ENCODE measurements at places on chromosomes 3 and 15.

DNA sequence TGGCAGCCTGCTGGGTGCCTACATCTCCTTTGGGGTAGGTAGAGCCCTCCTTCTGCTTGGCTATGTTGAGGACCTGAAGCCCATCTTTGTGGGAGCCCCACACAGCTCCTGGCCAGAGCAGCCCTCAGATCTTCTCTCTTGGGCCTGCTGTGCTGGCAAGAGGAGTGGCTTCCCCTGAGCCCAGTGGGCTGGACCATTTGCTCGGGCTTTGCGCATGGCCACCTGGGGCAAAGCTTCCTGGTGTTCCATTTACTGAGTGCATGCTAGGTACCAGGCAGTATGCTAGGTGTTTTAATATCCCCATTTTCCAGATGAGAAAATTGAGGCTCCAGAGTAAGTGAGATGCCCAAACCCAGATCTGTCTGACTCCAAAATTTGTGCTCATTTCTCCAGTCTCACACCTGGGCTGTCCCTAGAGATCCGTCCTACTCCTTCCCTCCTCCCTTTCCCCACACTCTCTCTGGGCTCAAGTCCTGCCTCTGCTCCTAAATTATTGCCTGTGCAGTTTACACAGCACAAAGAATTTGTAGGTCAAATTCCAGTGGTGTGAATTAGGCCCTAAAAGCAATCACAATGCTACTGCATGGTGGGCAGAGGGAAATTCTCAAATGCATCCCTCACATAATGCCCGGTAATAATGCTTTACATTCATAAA lies 39.7 kb downstream of the SLC28A1 start:
- DNase-seq: no peak

- no peak for DNase-seq
Measured at GRCh38 chr3:121663171-121663847, 2.6 kb upstream of the HCLS1 start.

GRCh38 chr3:108455212-108455705 lies 55.1 kb downstream of the MYH15 start:
- DNase-seq: no peak

DNA sequence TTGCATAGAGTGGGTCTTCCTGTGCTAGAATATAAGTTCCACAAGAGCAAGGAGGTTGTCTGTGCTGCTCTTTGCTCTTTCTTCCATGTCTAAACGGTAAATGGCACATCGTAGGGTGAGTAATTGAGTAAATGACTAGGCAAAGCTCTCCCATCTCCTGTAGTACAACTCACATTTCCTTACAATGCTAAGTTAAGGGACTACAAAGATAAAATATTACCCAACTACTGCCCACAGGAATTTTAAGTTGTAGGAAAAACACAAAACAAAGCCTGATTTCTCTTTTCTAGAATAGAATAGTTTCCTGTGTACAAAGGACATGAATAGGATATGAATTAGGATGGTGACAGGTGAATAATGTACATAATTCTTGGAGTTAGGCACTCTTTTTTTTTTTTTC lies 19.9 kb upstream of the LRIG1 start:
- DNase-seq: no peak

DNA sequence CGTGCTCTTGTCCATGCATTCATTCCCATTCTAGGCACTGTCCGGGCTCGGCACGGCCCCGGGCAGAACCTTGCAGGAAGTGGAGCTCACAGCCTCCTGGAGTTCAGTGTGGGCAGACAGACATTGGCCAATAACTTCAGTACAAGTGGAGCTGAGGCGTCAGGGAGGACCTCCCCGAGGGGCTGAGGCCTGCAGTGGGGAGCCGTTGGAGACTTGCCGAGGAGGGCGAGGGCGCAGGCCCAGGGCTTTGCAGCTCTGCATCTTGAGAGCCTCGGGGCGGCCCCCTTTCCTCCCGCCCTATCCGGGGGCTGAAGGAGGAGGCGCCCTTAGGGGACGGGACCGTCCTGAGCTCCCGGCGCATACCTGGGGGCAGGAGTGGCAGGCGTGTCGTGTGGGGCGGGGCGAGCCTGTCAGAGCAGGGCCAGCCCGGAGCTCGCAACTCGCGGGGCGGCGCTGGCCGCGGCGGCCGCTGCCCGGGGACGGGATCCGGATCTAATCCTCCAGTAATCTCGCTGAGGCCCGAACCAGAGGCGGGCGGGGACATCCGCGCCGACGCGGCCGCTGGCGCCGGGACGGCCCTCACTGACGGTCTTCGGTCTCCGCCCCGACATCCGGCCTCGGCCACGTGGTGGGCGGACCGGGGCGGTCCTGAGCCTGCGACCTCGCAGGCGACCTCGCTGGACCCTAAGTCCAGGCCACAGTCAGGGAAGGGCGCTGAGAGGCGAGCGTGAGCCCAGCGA lies at the start of gene ACY1:
ACY1 (plus strand) TSS at position 698 of the 740 bp plus-strand sequence. CDS start 530 bp downstream, outside the sequence.
- no peak for DNase-seq

GRCh38 chr15:23846218-23846617 lies 159.1 kb upstream of the NDN start:
- no peak for DNase-seq

- DNase-seq: no peak
Measured at GRCh38 chr15:33256874-33257273, 53.9 kb upstream of the RYR3 start.

- DNase-seq: no peak
Measured at GRCh38 chr3:12267376-12268030, 21.4 kb upstream of the PPARG start.

DNA sequence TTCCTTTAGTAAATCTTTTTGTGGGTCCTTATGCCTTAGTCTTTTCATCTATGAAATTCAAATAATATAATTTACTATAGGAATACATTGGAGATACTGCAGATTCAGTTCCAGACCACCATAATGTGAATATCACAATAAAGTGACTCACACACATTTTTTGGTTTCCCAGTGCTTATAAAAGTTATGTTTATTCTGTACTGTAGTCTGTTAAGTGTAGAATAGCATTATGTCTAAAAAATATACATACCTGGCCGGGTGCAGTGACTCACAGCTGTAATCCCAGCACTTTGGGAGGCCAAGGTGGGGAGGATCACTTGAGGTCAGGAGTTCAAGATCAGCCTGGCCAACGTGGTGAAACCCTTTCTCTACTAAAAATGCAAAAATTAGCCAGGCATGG lies 53.9 kb upstream of the PAQR5 start:
- no peak for DNase-seq

GRCh38 chr15:97966924-97967620 lies 6.6 kb downstream of the ARRDC4 start:
- DNase-seq: no peak

- DNase-seq: no peak
Measured at GRCh38 chr3:131282379-131282778, 99.2 kb upstream of the NUDT16 start.

DNA sequence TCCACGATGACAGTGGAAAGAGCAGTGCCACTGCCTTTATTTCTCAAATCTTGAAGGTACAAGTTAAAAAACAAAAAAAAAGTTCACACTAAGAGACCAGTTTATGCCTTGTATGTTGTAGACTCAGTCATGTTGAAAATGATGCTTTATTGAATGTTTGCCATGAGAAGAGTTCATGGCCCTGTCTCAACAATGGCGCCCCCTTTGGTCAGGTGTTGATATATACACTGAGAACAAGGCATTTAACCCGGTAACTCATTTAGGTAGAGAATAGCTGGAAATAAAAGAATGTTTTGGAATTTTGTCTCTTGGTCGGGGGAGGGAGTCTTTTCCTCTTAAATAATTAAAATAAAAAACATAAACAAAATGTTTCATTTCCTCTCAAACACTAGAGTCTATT lies 145.6 kb upstream of the SLC2A2 start:
- DNase-seq: no peak

GRCh38 chr15:67456677-67457529 lies 64.0 kb upstream of the C15orf61 start:
- peak; percentile 84 for DNase-seq

DNA sequence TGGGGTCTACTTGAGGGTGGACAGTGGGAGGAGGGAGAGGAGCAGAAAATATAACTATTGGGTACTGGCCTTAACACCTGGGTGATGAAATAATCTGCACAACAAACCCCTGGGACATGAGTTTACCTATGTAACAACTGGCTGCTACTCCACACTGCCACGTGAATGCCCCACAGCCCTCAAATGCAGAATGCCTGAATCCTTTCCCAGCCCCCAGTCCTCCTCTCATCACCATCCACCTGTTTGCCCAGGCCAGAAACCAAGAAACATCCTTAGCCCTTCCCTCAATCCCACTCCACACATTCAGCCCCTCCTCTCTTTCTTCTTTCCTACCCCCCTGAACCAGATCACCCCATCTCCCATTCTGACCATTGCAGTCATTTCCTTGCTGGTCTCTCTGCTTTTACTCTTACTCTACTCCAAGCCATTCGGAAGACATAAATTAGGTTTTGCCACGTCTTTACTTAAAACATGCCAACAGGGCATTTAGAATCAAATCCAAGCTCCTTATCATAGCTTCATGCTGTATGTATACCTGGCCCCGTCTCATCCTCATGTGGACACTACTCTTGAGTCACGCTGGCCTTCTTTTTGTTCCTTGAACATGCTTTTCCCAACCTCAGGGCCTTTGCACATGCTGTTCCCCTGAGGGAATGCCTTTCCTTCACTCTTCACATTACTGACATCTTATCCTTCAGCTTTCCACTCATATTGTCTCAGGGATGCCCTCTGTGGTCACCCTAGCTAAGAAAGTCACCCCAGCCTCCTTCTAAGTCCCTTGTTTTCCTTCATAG lies 137.5 kb upstream of the ABHD17C start:
- no peak for DNase-seq

- DNase-seq: no peak
Measured at GRCh38 chr3:194713299-194714136, 27.8 kb downstream of the FAM43A start.

Measured in NCI-H1105 (cell line).